Type B pancreatic cell (in vitro differentiated cells): ENCODE measurements at places on chromosomes 6 and 20. TPM values are rescaled to one million over a fixed set of nuclear protein-coding genes. Genes with fewer than 3 reads are reported as not detected.

Gene LY6G5C
- total RNA-seq: 2.0 and 2.3 TPM in 2 replicates

Gene IL17F
- total RNA-seq: not detected in 2 replicates

Gene ABHD16B
- not detected in 2 replicates for total RNA-seq

Gene ZSCAN23
- total RNA-seq: 10.3 and 11.2 TPM in 2 replicates

Gene TCP11
- total RNA-seq: not detected in 2 replicates

Gene NKAPL
- total RNA-seq: 0.55 TPM in 1 of 2 replicates, not detected in the other

Gene CLPSL2
- total RNA-seq: not detected in 2 replicates

Gene BNIP5
- 1.4 and 2.1 TPM in 2 replicates for total RNA-seq
